ENCODE measurements at places on chromosomes 6 and 20. TPM values are rescaled to one million over a fixed set of nuclear protein-coding genes. Genes with fewer than 3 reads are reported as not detected.

The HLA-DRB1 gene
- 335 TPM for total RNA-seq

The AGER gene
- total RNA-seq = 1,590 TPM

The CLPSL1 gene
- total RNA-seq = not detected

The SIRPG gene
- 0.81 TPM for total RNA-seq

The AVP gene
- not detected for total RNA-seq

The TRPC4AP gene
- total RNA-seq = 67.6 TPM

The HDGFL1 gene
- not detected for total RNA-seq

The SPTLC3 gene
- 35.3 TPM for total RNA-seq

The SS18L1 gene
- total RNA-seq = 12.6 TPM

The NDUFAF5 gene
- total RNA-seq = 20.1 TPM

The PPP1R16B gene
- total RNA-seq = 22.1 TPM

The CENPQ gene
- total RNA-seq = 3.8 TPM

The PSMB8 gene
- total RNA-seq = 86.9 TPM

The ARMH2 gene
- total RNA-seq = not detected

The GLP1R gene
- total RNA-seq = not detected

The ADTRP gene
- total RNA-seq = 21.0 TPM

The ZSCAN23 gene
- total RNA-seq = 2.2 TPM

The METTL24 gene
- 3.7 TPM for total RNA-seq

All from upper lobe of right lung (tissue), 1 donor.